ENCODE measurements at places on chromosomes 3 and 15.
A peak's percentile ranks its signal among the peaks of the same experiment; 100 is the strongest.

DNA sequence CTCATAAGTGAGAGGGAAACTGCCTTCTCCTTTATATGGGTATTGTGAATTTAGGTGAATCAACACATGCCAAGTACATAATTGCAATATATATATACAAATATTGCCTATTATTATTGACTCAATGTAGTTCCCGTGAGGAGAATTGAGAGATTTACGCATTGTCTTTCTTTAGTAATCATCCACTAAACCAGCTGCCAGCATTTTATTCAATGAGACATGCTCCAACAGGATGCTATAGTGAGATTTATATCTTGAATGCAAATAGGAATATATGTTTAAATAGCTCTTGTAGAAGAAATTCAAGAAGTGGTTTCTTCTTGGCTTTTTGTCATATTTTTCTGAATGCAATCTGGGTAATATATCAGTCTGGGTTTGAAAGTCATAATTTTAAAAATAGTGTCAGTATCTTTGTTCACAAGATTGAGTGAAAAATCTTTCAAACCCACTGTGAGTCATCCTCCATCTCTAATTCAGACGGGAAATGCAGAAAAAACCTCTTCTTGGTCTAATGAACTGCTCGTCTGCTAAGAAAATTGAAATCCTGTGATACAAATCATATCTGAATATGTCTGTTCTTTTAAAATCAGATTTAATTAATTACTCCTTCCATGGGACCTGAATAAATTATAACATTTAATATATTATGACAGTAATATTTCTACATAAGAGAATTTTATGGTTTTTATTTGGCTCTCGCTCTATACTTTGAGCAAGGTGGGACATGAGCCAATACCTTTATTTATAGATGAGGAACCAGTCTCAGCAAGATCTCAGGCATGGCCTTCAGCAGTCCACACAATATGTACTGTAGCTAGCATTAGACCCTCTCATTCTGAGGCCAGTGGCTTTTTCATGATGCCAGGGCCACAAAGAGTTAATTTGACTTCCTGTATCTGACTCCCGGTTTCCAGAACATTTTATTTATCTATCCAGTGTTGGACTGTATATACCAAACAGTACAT, 516.0 kb downstream of the GABRG3 start:
- H3K4me3 ChIP-seq = no peak overlapping the region
- no peaks in the 10 kb centered on the region for H3K4me1 ChIP-seq

DNA sequence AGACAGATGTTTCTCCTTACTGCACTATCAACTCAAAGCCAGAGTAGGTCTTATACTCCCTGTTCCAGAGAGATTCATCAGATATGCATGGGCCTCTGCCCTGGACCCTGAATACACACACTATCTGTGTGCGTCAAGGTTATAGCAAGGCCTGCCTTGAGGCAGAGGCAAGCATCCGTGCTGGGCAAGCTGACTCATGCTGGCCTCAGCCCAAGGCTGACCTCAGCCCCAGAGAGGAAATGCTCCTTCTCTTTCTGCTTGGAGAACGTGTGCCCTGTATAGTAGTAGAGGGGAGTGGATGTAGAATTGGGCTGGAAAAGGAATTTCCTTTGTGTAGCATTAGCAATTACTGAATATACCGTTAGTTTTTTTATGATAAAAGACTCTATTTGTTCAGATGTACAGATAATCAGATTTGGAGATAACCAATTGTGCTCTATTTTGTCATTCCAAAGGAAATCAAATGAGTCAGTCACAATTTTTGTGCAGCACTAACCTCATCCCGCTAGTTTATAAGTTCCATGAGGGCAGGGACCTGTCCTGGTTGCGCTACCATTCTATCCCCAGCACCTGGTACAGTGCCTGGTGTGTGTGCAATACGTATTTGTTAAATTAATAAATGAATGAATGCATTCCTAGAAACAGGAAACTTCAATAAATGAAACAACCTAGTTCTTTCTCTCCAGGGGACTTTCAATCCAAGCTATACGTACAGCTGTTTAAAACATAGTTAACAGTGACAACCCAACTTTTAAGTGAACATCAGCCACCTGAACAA, 13.3 kb upstream of the PAQR9 start:
- H3K27me3 ChIP-seq = peaks cover 19% of the 10 kb centered on the region
- H3K27ac ChIP-seq = no peak overlapping the region
- H3K4me3 ChIP-seq = no peak overlapping the region
- no peaks in the 10 kb centered on the region for H3K36me3 ChIP-seq
- H3K4me1 ChIP-seq = no peaks in the 10 kb centered on the region

- H3K36me3 ChIP-seq = no peaks in the 10 kb centered on the region
- no peak overlapping the region for H3K4me3 ChIP-seq
- no peak for DNase-seq
- H3K4me1 ChIP-seq = peaks cover 13% of the 10 kb centered on the region
- H3K27me3 ChIP-seq = no peaks in the 10 kb centered on the region
Observed at GRCh38 chr3:12343047-12343501, 54.2 kb downstream of the PPARG start.

DNA sequence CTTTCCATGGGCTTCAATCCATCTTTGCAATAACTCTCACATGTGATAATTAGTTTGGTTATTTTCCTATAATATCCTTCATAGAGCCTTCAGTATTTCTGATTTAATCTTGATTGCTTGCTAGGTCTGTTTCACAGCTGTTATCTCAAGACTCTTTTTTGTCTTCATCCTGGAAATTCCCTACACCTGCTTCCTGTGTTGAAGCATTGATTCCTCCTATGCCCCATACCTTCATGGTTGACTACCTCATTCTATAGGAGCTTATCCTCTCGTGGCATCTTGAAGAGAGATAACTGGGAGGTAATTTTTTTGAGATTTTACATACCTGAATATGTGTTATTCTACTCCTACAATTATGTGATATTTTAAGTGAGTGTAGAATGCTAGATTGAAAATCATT, 26.7 kb downstream of the PIK3CA start:
- no peak overlapping the region for H3K4me3 ChIP-seq
- no peak for DNase-seq
- H3K4me1 ChIP-seq = peaks cover 25% of the 10 kb centered on the region
- peaks cover 10% of the 10 kb centered on the region for H3K36me3 ChIP-seq
- no peak overlapping the region for H3K27ac ChIP-seq
- no peaks in the 10 kb centered on the region for H3K27me3 ChIP-seq

DNA sequence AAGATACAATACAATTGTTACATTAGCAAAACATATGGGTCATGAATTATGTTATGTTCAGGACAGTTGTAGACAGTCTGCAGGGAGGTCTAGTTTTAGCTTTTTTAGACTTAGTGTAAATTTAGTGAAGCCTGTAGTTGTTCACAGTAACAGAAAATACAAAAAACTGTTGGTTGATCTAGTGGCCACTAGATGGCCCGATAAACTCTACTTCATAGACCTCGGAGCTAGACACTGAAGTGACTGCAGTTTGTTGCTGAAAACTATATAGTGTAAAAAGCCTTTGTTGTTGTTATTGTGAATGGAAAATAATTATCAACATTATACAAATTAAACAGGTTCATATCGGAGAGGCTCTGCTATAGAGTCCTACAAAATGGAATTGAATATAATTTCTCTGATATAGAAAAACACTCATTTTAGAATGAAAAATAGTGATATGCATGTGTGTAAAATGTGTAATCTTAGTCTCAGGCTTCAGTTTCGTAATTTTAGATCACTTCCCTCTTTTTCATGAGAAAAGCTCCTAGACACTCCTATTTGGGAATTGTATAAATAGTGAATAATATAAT, 18.3 kb downstream of the MAGEL2 start:
- DNase-seq = no peak
- no peak overlapping the region for H3K27ac ChIP-seq
- no peak overlapping the region for H3K4me3 ChIP-seq
- H3K4me1 ChIP-seq = no peaks in the 10 kb centered on the region
- peaks cover 18% of the 10 kb centered on the region for H3K27me3 ChIP-seq

GRCh38 chr15:99578809-99579208, 13.0 kb downstream of the MEF2A start:
- no peak for DNase-seq
- H3K36me3 ChIP-seq = peaks cover 21% of the 10 kb centered on the region
- no peak overlapping the region for H3K27ac ChIP-seq
- peaks cover 52% of the 10 kb centered on the region for H3K4me1 ChIP-seq

DNA sequence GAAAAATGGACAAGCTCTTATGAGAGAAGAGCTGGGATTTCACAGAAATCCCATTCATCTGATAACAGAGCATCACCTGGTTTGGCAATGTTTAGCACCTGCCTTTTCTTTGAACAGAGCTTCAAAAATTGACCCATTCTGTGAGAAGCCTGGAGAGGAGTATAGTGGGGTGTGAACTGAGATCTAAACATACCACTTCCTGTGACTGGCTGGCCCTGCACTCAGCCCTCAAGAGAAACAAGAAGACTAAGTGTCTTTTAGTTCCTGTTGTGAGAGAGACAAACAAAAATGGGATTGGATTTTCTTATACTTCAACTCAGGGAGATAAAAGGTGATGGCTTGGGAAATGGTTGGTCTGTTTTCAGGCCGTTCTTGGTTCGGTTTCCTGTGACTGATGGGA, 1060.2 kb downstream of the ROBO1 start:
- H3K27me3 ChIP-seq = no peaks in the 10 kb centered on the region
- H3K27ac ChIP-seq = peak overlapping the region; percentile 65
- no peak overlapping the region for H3K4me3 ChIP-seq

DNA sequence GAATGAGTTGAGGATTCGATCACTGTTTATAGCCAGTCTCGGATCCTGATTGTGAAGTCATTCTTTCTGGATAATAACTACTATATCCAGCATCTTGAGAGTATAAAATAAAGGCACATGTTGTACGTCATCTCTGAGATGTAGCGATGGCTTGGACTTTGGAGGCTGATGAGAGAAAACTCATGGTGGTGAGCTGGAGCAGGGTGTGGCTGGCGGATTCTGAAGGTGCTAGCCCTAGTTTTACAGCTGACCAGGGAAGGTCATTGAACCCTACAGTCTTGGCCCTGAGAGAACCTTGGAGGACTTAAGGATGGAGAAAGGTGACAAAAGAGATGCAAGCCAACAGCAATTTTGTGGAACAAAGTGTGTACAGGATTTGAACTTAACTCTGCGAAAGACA, 153.8 kb downstream of the IGF1R start:
- H3K36me3 ChIP-seq = peaks cover 3% of the 10 kb centered on the region
- no peaks in the 10 kb centered on the region for H3K27me3 ChIP-seq
- H3K27ac ChIP-seq = no peak overlapping the region

GRCh38 chr3:129950318-129951046, 24.0 kb upstream of the TRH start:
- no peak overlapping the region for H3K4me3 ChIP-seq
- H3K4me1 ChIP-seq = no peaks in the 10 kb centered on the region
- H3K27ac ChIP-seq = no peak overlapping the region
- H3K27me3 ChIP-seq = no peaks in the 10 kb centered on the region
- no peak for DNase-seq

GRCh38 chr3:194730365-194730764, 44.7 kb downstream of the FAM43A start:
- no peaks in the 10 kb centered on the region for H3K36me3 ChIP-seq
- no peaks in the 10 kb centered on the region for H3K4me1 ChIP-seq
- H3K27me3 ChIP-seq = peaks cover 21% of the 10 kb centered on the region

- no peaks in the 10 kb centered on the region for H3K4me1 ChIP-seq
- H3K27me3 ChIP-seq = no peaks in the 10 kb centered on the region
- no peak for DNase-seq
Observed at GRCh38 chr3:131260525-131260924, 121.0 kb upstream of the NUDT16 start.

DNA sequence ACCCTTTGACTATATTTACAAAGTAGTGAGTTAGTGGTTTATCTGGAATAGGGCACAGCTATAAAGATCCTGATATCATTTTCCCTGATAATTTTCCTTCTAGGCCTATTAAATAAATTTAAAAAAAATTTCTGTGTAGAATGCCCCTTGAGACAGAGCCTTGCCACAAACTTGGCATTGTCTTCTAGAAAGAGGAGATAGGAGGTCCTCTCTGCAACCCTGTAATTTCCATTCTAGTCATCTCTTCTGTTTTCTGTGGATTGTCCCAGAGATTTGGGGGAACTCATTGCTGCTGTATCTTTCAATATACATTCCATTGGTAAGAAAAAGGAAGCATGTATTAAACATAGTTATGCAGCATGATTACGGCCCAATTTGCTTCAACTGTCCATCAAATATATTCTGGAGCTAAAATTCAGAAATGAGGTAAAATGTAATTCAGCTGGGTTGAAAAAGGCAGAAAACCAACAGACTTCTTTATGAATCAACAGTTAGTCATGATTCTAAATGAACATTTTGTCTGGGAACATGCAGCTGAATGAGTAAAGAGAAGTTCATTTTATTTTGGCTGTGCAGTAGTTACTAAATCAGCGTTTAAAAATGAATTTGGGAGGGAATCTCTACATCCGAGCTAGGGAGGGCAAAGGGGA, 401.1 kb downstream of the NAALADL2 start:
- no peaks in the 10 kb centered on the region for H3K4me1 ChIP-seq
- no peak overlapping the region for H3K27ac ChIP-seq
- DNase-seq = no peak
- H3K4me3 ChIP-seq = no peak overlapping the region
- H3K36me3 ChIP-seq = no peaks in the 10 kb centered on the region

DNA sequence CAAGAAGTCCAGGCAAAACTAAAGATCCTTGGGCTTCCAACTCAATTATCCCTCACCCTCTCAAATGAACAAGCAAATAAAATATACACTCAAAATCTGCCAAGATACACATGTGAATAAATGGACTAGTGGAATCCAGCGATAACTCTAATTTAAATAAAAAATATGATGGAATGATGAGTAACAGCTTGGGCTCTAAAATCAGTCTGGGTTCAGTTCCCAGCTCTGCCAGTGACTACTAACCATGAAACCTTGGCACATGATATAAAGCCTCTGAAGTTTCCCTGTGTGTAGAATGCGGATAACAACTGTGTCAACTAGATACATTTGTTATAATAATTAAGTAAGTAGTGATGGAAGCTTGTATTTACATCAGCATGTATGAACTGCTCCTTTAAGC, 81.3 kb downstream of the CADPS start:
- H3K27me3 ChIP-seq = no peaks in the 10 kb centered on the region
- no peaks in the 10 kb centered on the region for H3K36me3 ChIP-seq
- no peaks in the 10 kb centered on the region for H3K4me1 ChIP-seq
- H3K4me3 ChIP-seq = no peak overlapping the region

- no peaks in the 10 kb centered on the region for H3K4me1 ChIP-seq
- no peak overlapping the region for H3K4me3 ChIP-seq
- H3K27me3 ChIP-seq = peaks cover 3% of the 10 kb centered on the region
- DNase-seq = peak; percentile 24
- H3K36me3 ChIP-seq = no peaks in the 10 kb centered on the region
Observed at GRCh38 chr3:54427941-54428871, 305.9 kb downstream of the CACNA2D3 start.
